ENCODE measurements at places on chromosomes 7 and 10. TPM values are rescaled to one million over a fixed set of nuclear protein-coding genes. Genes with fewer than 3 reads are reported as not detected.

DNA sequence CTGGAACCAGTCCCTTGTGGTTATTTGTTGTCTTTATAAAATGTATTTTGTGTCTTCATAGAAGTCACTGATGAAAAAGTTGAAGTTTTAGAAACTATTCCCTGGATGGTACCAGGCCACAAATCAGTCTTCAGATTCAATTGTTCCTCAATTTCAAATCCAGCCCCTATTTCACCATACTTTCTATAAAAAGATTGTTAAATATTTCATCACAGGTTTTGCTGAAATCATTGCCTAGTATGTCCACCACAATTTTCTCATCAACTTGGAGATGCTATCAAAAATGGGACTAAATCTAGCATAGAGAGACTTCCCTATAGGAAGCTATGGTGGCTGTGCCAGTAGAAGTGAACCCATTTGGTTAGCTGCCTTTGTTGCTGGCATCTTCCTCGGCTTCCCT, 118.5 kb downstream of the RAB18 start:
- DNase-seq: no peak

DNA sequence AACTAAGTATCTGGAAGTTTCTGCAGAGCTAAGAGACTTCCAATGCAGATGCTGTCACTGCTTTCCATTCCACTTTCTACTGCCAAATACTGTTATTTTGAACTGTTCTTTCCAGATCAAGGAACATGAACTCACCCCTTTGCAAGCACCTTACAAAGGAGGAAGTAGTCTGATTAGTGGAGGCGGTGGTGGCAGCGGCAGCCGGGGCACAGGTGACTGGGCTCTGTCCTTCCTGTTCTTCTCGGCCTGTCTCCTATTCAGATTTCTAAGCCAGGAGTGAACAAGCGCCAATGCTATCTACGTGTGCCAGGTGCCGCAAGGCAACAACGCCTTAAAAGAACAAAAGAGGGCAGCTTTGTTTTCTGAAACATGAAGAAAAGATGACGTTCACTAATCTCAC, 44.9 kb downstream of the BEND7 start:
- DNase-seq: no peak

GRCh38 chr10:35600193-35600592, 4.9 kb upstream of the GJD4 start:
- no peak for DNase-seq

DNA sequence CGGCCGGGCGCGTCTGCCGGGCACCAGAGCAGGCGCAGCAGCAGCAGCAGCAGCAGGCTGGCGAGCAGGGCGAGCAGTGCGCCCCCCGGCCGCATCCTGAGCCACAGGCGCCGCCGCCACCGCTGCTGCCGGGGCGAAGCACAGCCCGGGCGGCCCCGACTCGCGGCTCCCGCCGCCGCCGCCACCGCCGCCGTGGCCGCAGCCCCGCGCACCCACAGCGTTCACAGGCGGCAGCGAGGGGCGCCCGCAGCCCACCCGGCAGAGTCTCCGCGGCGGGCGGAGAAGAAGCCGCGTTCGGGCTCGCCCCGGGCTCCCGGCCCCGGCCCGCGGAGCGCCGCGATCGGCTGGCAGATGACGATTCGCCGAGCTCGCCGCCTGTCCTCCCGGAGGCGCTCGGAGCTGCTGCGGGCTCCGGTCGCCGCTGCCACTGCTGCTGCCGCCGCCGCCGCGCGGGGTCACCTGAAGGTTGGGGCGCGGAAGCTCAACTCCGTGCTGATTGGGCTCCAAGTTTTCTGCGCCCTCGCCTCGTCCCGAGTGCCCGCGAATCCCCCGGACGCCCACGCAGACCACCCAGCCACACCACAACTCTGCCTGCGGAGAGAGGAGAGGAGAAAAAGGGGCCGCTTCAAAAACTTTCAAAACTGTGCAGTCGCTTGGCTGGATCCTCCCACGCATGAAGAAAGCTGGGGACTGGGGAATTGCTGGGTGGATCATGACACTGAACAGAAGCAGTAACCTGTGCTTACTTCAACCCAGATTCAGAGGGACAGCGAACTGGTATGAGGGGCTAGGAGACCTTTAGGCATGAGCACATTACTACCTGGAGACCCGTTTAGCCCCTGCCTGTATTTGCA, at the start of gene ST8SIA6:
Gene ST8SIA6, minus strand, starts transcription at position 435 of the 854 bp plus-strand sequence. Its CDS starts 340 bp downstream, at position 95.
- DNase-seq: peak; percentile 64

GRCh38 chr10:96287392-96288105, 16.2 kb upstream of the BLNK start:
- no peak for DNase-seq

DNA sequence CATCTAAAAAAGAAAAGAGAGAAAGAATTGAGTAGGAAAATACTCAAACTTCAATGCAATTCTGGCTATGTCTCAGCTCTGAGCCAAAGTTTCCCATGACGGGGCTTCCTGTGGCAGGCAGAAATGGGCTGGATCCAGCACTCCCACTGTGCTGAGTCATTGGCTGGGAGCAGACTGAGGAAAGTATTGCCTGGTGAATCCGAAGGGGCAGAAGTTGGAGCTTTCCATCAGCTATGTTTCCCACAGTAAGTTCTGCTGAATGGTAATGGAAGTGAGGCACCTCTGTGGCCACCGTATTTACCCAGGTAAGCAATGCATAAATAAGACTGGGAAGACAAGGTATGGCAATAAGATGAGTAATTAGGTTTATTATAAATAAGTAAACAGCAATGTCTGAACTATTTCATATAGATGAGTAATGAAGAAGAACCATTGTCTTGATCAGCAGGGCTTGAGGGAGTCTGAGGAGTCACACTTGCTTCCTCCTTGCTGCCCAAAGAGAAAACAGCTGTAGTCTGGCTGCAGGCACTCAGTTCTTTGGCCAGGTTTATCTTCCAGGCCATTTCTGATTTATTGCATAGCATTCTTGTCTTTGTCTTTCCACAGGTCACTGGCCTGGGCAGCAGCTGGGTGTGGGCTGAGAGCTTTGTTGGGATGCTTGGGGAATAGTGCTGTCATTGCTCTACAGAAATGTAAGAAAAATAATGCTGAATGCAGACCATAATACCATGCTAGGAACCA, 255.3 kb downstream of the DNAJB9 start:
- DNase-seq: peak; percentile 29

- no peak for DNase-seq
These were observed 11.6 kb downstream of the NAMPT start for GRCh38 chr7:106273009-106273668.

- DNase-seq: no peak
These were observed 196.1 kb upstream of the LRGUK start for GRCh38 chr7:133931053-133931452.

DNA sequence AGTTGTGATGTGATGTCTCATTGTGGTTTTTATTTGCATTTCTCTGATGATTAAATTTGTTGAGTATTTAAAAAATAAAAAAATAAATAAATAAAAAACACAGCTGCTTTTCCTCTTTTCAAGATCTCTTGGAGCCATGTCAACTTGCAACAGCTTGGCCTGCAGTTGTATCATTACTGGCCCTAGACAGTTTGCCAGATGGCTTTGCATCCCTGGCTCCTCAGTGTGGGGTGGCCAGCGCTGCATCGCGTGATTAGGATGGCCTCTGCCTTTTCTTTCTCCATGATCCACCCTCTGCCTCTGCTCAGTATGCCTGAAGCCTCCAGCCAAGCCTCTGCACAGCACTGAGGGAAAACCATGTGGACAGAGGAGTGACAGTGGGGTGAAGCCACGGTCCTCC, 96.8 kb downstream of the PPP1R3C start:
- peak; percentile 60 for DNase-seq

DNA sequence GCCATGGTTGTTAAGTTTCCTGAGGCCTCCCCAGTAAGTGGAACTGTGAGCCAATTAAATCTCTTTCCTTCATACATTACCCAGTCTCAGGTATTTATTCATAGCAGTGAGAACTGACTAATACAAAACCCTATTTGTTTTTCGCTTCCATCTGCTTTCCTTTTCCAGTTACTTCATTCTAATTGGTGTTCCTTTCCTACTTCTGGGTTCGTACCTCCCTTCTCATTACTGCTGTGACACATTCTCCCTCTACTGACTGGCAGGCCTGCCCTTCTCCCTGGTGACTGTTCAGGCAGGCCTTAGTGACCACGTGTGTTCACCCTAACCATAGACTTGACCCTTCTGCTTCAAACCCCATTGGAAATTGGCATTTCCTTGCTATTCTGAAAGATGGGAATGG, 37.7 kb downstream of the MTURN start:
- no peak for DNase-seq

GRCh38 chr7:44980393-44981034, 1.7 kb upstream of the MYO1G start:
- DNase-seq: no peak

DNA sequence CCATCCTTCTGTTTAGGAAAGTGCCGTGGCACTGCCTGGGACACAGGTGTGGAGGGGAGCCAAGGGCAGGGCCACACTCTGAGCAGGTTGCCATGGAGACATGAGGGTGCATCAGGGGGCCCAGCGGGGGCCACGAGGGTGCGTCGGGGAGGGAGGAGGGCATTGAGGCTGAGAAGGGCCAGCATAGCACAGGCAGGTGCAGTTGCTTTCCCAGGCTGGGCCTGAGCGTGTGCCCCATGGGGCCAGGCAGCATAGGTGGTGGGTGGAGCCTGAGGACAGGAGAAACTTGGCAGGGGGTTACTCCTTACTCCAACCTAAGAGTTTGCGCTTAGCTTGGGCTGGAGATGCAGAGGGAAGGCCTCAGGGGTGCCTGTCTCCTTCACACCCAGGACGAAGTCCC, 15.2 kb downstream of the YKT6 start:
- DNase-seq: no peak

DNA sequence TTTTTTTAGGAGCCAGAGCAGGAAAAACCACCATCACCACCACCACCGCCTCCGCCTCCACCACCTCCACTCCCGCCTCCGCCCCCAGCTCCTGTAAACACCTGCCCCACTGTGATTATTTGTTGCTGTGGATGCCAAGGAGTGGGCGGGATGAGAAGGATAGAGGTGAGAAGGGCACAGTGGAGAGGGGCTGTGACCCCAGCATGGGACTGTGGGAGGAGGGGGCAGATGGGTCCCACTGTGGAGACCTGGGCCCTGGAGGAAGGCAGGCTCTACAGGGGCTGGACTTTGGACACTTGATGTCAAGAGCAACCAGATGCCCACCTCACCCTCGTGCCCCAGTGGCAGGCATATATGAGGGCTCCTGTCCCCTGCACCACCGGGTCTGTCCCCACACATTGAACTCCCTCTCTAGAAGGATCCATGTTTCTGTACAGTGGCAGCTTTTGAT, 24.7 kb downstream of the ANTXRL start:
- no peak for DNase-seq

GRCh38 chr7:42237811-42238541, 967 bp upstream of the GLI3 start:
- DNase-seq: peak; percentile 82

- no peak for DNase-seq
These were observed 468.0 kb upstream of the ZMIZ1 start for GRCh38 chr10:78600740-78601139.

GRCh38 chr10:38038932-38039245, 28.4 kb downstream of the ZNF33A start:
- no peak for DNase-seq

- DNase-seq: no peak
These were observed 571.1 kb downstream of the GRID1 start for GRCh38 chr10:85795460-85795859.

DNA sequence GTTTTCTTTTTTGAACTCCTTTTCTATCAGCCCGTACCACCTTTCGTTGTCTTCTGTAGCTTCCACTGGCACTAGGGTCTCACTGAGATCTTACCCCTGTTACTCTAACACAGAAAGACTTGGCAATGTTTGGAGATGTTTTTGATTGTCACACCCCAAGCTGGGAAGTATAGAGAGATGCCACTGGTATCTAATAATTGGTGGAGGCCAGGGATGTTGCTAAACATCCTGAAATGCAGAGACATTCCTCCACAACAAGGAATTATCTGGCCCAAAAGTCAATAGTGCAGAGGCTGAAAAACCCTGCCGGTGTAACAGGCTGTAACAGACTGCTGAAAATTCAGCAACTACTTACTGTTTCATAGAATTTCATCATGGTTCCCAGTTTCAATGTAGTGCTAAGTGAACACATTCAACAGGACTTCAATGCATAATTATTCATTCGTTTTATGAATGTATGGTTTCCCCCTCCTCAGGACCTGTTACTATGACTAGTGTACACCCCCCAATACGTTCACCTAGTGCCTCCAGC, 115.9 kb downstream of the TRIM24 start:
- no peak for DNase-seq

DNA sequence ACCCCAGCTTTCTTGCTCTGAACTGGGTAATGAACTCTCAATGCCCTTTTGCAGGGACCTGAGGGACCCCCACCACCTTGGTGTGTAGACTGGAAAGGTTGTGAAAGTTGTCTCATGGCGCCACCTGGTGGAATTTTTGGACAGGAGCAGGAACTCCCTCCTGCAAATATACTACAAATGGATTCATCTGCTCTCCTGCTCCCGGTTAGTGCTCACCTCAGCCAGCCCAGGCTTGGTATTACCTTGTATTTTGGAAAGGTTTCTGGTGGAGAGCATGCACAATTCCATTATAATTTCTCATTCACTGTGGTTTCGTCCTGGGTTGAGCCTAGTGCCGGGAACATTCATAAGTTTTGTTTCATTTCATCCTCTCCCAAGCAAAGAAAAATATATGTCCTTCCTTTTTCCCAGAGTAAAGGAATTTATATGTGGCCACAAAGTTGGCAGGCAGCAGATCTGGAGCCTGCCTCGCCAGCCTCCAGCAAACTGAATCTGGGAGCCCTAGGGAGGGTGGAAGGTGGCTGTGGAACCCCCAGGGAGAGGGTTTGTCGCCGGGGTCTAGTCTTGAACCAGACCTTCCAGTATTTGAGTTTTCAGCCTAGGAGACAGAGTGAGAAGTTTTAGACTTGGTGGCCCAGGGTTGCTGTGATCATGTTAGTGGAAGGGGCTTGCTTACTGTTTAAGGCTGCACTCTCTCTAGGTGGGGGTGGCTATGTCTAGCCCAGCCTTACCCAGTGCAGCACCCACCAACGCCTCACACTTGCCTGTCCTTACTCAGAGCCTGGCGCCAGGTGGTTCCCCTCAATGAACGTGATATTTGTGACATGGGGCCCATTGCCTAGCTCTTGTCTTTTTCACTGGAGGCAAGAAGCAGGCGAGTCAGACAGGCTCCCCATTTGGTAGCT, 9.5 kb downstream of the FAM241B start:
- DNase-seq: peak; percentile 70

GRCh38 chr10:130471486-130471885, 335.3 kb downstream of the GLRX3 start:
- DNase-seq: no peak

GRCh38 chr10:2143213-2143835, 406.0 kb upstream of the ADARB2 start:
- DNase-seq: no peak

TSPAN12 gene
- total RNA-seq: 69.0 TPM

SFRP5 gene
- 1.3 TPM for total RNA-seq

AASS gene
- 24.1 TPM for total RNA-seq

MAT1A gene
- not detected for total RNA-seq

CDNF gene
- 2.0 TPM for total RNA-seq

TMEM26 gene
- total RNA-seq: 0.67 TPM

FAM25C gene
- not detected for total RNA-seq
